OCI-M1 (cell line): ENCODE measurements at places on chromosomes 7 and 10.
A peak's percentile ranks its signal among the peaks of the same experiment; 100 is the strongest.

- DNase-seq = no peak
These were observed 130.4 kb downstream of the PTPN20 start for GRCh38 chr10:47041396-47042198.

GRCh38 chr10:77077316-77077945, 560.2 kb downstream of the KCNMA1 start:
- DNase-seq = no peak

DNA sequence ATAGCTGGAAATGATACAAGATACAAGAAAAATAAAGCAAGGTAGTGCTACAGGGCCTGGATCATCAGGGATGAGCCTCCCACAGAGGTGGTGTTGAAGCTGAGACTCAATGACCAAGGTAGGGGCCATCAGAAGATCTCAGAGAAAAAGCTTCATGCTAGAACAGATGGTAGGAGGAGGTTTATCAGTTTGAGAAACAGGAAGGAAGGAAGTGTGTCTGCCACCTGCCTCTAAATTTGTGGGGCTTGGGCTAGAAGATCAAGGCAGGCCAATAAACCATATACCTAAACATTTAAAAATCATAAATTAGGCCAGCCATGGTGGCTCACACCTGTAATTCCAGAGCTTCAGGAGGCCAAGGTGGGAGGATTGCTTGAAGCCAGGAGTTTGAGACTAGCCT, 410.8 kb upstream of the PRKCQ start:
- no peak for DNase-seq

GRCh38 chr10:69445041-69445440, 6.2 kb upstream of the TSPAN15 start:
- no peak for DNase-seq

DNA sequence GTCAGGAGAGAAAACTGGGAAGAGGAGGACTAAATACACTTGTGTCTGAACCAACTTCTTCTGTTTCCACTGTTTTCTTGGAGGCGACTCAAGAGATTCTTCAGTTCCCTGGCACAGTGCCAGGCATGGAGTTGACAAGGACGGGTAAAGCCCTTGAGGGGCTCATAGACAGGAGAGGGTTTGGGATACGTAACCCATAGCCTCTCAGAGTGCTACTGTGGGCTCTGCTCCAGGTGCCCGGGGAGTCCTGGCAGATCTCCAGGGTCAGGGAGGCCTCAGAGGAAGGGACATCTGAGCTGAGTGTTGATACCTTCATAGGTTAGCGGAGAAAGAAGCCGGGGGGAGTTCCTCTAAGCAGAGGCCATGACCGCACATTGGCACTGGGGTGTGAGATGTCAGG, 42.0 kb downstream of the GALNT17 start:
- no peak for DNase-seq

GRCh38 chr7:148624735-148625134, 34.2 kb downstream of the C7orf33 start:
- DNase-seq = no peak

GRCh38 chr10:90675621-90676020, 182.2 kb downstream of the HTR7 start:
- no peak for DNase-seq

DNA sequence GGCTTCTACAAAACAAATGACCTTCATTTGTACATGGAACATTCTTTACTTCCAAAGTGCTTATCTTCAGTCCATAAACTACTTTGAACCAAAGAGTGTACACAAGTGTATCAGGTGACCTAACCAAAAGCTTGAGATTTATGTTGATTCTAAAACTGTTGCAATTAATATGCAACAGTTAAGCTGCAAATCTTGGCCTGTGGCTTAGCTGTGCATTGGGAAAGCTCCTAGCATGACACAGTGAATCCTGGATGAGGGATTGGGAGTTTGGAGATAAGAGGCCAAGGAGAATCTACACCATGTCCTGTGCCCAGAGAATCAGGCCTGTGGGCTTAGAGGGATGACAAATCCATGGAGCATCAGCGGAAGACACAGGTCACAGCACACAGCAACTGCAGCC, 105.2 kb upstream of the GSDME start:
- DNase-seq = no peak

DNA sequence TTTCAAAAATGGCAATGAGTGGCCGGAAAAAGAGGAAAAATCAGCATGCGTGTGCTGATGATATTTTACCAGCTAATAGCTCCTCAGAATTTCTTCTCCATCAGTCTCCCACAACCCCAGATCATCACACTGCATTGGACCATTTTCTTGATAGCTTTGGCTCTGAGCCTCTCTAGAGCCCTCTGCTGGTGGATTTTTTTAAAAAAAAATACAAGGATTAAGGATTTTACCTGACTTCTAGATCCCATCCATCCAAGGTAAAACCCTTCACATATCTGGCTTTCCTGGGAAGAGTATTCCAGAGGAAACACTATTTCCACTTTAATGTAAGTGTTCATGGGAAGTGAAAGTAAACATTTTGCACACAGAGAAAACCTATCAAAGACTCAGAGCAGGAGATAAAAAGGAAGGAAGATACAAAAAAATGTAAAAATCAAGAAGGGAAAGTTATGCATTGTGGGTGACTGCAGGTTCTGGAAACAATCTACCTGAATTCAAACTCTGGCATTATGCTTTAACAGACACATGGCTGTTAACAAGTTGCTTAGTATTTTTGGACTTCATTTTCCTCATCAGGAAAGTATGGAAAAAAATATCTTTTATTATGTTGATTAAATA, 380.9 kb downstream of the LRRTM3 start:
- peak; percentile 72 for DNase-seq

DNA sequence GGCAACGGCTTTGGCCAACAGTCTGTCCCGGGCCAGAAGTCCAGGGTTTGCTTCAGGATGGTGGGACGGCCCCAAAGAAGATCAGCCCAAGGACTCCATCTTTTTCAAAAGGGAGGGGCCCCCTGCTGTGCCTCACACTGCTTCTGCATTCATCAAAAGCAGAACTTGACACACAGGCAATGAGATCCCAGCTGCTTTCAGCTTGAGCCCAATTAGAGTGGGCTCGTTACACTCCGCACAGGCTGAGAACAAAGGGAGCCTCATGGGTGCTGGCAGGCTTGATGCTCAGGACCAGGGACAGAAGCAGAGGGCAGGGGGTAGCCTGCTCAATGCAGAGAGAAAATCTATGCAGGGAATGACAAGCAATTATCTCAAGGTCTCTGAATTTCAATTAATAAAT, 45.5 kb downstream of the VOPP1 start:
- no peak for DNase-seq

GRCh38 chr10:1519391-1519790, 217.9 kb downstream of the ADARB2 start:
- no peak for DNase-seq

GRCh38 chr7:158754746-158755444, 50.3 kb upstream of the NCAPG2 start:
- DNase-seq = no peak

DNA sequence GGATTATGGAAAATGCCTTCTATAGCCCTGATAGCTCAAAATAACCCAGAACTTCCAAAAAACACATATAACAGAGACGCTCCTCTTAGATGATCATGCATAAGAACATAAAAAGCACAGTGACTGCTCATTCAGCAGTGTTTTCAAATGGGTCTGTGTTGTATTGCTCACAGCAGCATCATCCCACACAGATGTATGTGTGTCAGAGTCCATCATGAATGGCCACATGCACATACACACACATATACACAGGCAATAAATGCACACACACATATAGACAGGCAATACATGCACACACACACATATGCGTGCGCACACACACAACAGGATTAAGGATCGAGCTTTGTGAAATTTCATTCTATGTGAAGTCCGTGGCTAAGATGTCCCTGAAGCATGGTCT, 26.1 kb downstream of the TMEM273 start:
- DNase-seq = no peak

DNA sequence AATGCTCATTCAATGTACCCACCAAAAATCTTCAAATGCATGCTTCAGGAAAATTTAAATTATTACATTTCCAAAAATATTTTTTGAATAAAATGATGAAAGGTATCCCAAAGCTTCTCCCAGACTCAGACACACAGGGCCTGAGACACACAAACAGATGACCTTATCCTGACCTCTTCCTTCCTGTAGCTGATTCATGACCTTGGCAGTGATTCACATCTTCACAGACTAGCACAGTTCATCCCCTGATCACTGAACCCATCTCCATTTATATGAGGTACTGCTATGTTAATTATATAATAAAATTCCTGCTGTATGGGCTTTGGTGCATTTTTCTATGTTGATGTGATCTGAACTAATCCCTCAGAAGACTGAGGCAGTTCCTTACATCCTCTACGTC, 265.0 kb upstream of the GLI3 start:
- DNase-seq = no peak

DNA sequence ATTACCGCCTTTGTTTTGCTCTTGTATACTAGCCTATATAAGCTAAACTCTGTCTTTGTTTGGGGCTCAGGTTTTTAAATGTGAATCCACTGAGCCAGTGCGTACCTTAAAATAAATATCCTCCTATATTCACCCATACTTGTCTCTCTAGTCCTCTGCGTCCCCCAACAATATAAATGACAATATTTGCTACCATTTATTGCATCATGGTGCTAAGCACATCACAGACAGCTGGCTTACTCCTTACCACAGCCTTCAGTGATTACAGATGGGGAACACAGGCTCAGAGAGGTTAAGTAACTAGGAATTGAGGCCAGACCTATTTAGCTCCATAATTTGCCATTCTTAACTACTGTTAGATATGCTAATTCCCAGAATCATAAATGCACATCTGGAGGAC, 3.4 kb upstream of the ADCK2 start:
- DNase-seq = no peak
